GM13976 (cell line): ENCODE measurements at places on chromosomes 16 and 17.

DNA sequence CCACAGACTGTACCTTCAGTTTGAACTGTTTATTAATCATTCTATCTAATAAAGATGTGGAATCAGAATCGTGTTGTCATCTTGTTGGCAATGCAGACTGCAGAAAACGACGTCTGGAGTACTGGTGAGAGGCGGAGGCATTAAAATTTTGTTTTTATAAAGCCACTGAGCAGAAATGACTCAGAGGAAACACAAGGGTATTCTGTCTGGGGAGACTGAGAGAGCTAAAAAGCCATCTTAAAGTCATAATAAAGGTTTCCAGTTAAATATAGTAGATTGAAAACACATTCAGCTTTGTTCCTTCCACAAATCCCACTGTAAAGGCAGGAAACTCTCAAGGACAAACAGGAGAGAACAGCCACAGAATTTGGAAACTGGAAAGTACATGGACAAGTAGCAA, 74.2 kb downstream of the CPPED1 start:
- DNase-seq = no peak

GRCh38 chr16:3158510-3159314, 23.9 kb downstream of the ZNF213 start:
- DNase-seq = peak; percentile 94

GRCh38 chr17:19791918-19792550, 43.9 kb upstream of the ALDH3A1 start:
- no peak for DNase-seq

- DNase-seq = no peak
Measured at GRCh38 chr17:28897769-28898526, 415 bp upstream of the FLOT2 start.

GRCh38 chr16:1043881-1044451, 28.6 kb upstream of the SSTR5 start:
- no peak for DNase-seq

DNA sequence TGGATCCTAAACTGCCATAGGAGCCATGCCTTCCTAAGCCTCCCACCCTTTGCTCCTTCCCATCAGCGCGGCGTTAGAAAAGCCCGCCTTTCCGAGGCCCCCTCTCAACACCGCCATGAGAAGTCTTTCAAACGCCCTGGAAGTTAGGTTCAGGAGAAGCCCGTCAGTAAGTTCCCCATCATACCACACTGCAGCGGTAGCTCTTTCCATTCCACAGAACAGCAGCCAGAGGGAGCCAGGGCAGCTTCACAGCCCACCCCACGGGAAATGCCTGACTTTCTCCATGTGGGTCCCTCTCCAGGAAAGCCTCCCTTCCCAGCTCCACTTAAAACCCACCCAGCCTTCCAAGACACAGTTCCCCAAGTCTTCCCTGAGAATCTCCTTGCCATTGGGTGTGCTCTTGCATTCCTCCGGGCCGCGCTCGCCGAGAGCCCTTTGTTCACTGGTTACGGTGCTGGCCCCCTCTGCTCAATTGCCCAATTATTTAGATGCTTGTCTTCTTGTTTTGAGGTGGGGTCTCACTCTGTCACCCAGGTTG, 28.7 kb downstream of the KIAA0513 start:
- no peak for DNase-seq

- no peak for DNase-seq
Measured at GRCh38 chr16:71576971-71577370, at the start of gene TAT. Gene TAT (minus strand): TSS chr16:71577092. CDS start chr16:71576415, 677 bp downstream.

- DNase-seq = peak; percentile 56
Measured at GRCh38 chr16:21083729-21084268, 66.8 kb downstream of the DNAH3 start.

DNA sequence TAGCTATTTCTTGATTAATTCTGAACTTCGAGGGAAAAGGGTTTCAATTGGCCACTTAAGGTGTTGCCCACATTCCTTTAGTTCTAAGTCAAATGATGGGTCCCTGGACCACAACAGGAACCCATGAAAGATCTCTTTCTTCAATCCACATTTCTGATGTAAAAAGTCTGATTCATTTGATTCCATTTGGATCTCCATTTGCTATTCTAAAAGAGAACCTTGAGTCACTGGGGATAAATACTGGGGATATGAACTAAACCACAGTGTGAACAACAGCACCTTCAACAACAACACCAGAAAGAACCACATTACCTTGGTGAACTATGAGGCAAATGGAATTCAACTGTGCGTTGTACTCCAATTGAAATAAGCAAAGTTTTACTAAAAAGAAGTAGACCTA, 108.9 kb upstream of the IRX5 start:
- DNase-seq = no peak

DNA sequence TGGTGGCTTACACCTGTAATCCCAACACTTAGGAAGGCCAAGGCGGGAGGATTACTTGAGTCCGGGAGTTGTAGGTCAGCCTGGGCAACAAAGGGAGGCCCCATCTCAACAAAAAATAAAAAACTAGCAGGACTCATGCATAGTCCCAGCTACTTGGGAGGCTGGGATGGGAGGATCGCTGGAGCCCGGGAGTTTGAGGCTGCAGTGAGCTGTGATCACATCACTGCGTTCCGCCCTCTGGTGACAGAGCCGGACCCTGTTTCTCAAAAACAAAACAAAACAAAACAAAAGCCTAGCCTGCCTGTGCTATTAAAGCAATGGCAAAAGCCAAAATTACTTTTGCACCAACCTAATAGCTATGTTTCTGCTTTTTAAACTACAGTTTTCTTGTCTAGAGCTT, 1.5 kb downstream of the FCSK start:
- DNase-seq = no peak

DNA sequence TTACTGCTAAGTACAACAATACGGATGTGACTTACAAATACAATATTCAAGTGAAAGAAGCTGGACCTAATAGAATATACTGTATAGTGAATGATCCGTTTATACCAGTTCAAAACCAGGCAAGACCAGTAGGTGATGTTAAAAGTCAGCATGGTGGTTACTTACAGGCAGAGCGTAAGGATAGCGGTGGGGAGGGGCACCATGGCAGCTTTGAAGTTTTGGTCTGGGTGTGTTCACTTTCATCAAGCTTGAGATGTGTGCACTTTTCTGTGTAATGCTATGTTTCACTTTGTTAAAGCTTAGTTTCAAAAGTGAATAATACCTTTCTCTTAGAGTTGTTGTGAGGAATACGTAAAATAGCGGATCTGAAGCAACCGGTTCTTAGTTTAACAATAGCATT, 16.5 kb upstream of the SLC35G3 start:
- DNase-seq = no peak

GRCh38 chr17:16259926-16260325, 42.9 kb downstream of the PIGL start:
- no peak for DNase-seq

- DNase-seq = no peak
Measured at GRCh38 chr17:79950751-79951150, 84.9 kb downstream of the TBC1D16 start.

- DNase-seq = no peak
Measured at GRCh38 chr16:85615014-85615851, 2.1 kb downstream of the GSE1 start.

DNA sequence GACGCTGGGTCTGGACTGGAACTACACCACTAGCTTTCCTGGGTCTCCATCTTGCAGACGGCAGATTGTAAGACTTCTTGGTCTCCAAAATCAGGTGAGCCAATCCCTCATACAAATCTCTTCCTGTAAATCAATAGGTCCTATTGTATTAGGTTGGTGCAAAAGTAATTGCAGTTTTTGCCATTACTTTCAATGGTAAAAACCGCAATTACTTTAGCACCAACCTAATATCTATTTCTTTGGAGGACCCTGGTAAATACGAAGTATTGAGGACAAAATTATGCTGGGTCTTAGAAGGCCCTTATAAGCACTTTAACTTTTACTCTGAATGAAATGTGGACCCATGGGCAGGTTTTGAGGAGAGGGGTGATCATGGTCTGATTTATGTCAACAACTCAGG, 330.6 kb upstream of the C16orf82 start:
- no peak for DNase-seq

GRCh38 chr17:68289936-68290267, 1.0 kb downstream of the SLC16A6 start:
- DNase-seq = no peak

DNA sequence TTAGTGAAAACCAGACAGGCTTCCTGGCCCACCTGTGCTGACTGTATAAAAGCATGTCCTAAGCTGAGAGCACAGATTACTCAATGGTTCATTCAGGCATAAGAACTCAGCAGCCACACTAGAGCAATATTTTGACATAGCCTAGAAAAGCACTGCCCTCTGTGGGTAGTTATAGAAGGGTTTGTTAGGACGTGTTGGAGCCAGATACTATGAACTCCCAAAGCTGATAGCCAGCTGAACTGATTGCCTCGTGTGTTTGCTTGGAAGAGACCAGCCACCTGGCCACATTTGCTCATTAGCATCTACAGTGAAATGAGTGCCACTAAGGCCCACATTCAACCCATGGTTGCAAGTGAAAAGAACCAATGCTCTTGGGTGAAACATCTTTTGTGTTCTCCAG, 30.8 kb upstream of the ABCA5 start:
- no peak for DNase-seq

- DNase-seq = no peak
Measured at GRCh38 chr16:49800876-49801275, 55.0 kb downstream of the ZNF423 start.
